ENCODE measurements at places on chromosomes 13 and 19. TPM values are rescaled to one million over a fixed set of nuclear protein-coding genes. Genes with fewer than 3 reads are reported as not detected.
A peak's percentile ranks its signal among the peaks of the same experiment; 100 is the strongest.

S1PR2 gene
- total RNA-seq: 0.46 TPM

DNA sequence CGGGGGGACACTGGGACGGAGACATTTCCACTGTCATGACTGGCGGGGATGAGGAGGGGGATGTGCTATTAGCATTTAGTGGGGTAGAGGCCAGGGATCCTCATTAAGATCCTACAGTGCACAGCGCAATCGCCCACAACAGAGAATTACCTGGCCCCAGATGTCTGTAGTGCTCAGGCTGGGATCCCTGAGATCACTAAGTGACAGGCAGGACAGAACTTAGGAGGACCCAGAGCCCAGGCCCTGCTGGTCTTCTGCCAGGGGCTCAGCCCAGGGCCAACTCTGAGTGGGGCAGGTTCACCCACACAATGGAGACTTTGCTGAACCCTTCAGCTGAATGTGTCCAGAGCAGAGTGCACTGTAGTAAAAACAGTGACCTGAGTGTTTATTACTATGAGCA, 4.6 kb downstream of the RANBP3 start:
- DNase-seq: no peak

- no peak for DNase-seq
Measured at GRCh38 chr19:37007587-37008220, 70.5 kb upstream of the ZNF420 start.

TMEM259 gene
- total RNA-seq: 65.1 TPM

DNA sequence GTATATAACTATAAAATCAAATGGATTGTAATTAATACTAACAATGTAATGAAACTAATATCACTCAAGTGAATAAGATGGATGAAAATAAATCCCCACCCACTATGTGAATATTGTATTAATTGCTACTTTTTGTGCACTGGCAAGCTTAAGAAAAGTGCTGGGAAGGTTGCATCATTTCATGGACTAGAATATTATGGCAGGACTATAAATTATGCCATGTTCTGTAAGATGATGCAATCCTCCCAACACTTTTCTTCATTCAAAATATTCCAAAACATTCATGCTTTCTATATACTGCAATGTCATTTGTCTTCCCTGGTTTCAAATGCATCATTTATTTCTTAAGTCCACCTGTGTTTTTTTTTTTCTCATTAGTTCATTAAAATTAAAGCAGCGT, 457.6 kb upstream of the GPC6 start:
- DNase-seq: no peak

DNA sequence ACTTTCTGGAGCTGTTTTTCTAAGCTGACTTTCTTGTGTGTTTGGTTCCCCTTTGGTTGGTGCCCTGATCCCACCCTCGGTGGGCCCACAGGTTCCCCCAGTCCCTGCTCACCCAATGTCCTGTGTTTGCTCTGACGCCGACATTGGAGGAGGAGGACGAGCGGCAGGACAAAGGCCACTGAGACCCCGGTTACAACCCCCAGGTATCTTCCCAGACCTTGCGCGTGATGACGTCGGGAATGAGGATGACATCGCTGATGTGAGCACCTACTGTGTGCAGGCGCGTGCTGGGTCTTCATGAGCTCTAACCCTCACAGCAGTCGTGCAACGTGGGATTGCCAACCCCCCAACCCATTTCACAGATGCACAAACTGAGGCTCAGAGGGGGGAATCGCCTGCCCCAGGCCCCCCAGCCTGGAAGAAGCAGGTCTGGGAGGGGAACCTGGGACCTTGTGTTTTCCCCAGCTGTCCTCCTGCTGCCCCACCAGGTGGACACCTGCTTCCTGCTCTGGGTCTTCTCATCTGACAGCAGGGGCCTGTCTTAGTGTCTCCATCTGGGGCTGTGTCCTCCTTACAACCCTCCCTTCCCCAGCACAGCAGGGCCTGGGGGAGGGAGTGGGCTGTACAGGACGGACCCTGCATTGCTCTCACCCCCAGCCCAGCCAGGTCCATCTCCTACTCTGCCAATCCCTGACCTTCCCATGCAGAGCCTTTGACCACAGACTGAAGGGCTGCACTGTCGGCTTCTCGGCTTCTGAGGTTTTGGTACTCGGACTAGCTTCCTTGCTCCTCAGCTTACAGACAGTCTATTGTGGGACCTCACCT, 4.7 kb upstream of the LILRA6 start:
- no peak for DNase-seq

- DNase-seq: no peak
Measured at GRCh38 chr13:65217471-65217995, 2012.6 kb downstream of the PCDH9 start.

- DNase-seq: peak; percentile 44
Measured at GRCh38 chr13:110944121-110944967, 29.5 kb upstream of the ANKRD10 start.

SIGLEC5 gene
- total RNA-seq: not detected

- no peak for DNase-seq
Measured at GRCh38 chr19:4052993-4053422, 13.7 kb downstream of the ZBTB7A start.

DNA sequence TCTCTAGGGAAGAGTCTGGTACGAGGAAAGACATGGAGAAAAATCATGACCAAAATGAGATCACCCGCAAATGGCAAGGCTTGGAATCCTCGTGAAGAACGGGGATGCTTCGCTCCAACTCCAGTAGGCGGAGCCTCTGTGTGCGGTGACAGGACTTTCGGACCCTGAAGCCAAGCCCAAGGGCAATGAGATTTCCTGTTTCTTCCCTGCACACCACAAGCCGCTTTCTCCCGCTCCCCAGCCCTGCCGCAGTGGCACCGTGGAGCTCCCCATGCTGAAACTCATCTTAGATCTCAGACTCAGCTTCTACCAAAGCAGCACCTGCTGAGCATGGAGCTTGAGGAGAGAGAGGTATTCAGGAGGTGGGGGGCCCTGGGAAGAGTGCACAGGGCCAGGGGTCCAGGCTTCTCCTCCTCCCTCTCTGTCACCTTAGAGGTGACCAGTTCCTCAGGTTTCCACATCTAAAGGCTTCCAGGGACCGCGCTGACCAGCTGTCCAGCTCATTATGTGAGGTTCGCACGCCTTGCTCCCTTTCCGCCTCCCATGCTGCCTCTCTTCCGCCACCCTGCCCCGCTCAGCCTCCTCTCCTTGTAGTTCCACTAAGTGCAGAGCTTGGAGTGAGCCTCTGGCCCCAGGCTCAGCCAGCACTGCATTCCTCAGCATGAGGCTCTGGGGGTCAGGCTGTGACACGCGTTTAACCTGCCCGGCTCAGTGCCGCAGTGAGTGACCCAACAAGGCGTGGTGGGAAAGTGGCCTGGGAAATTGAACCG, 153.8 kb upstream of the SOX1 start:
- DNase-seq: no peak
